T-helper 2 cell treated with Interferon-gamma antibody and Interleukin-4, amounts not matched to agents 100 ng/mL and 5 ng/mL, for 36 hours (primary cell): ENCODE measurements at places on chromosomes 12 and 14. TPM values are rescaled to one million over a fixed set of nuclear protein-coding genes. Genes with fewer than 3 reads are reported as not detected.

The PA2G4 gene
- total RNA-seq: 273 and 291 TPM in 2 replicates

The BHLHE41 gene
- total RNA-seq: not detected in 2 replicates

The MAP3K9 gene
- total RNA-seq: 5.6 and 5.7 TPM in 2 replicates

The KHNYN gene
- 76.6 and 79.3 TPM in 2 replicates for total RNA-seq

The KITLG gene
- 0.16 TPM in 1 of 2 replicates, not detected in the other for total RNA-seq

The RAD9B gene
- total RNA-seq: 0.36 and 0.75 TPM in 2 replicates

The PPFIA2 gene
- total RNA-seq: not detected in 2 replicates

The EIF2B1 gene
- total RNA-seq: 71.9 and 72.1 TPM in 2 replicates

The AKAP5 gene
- 1.5 TPM in 2 replicates for total RNA-seq

The CAPZA3 gene
- not detected in 2 replicates for total RNA-seq

The TDG gene
- total RNA-seq: 43.2 and 45.1 TPM in 2 replicates

The AMIGO2 gene
- total RNA-seq: 5.1 and 5.3 TPM in 2 replicates

The B4GALNT3 gene
- 14.3 and 15.6 TPM in 2 replicates for total RNA-seq

The ING4 gene
- 20.7 and 21.3 TPM in 2 replicates for total RNA-seq

The KRT1 gene
- 8.1 and 9.2 TPM in 2 replicates for total RNA-seq

The ADGRD1 gene
- total RNA-seq: 0.50 and 0.61 TPM in 2 replicates

The MYF5 gene
- not detected in 2 replicates for total RNA-seq

The AKAP3 gene
- total RNA-seq: 0.93 and 1.4 TPM in 2 replicates

The TBX3 gene
- total RNA-seq: not detected in 2 replicates

The OR6C6 gene
- total RNA-seq: not detected in 2 replicates

The KCNJ8 gene
- not detected in 2 replicates for total RNA-seq

The TMEM253 gene
- total RNA-seq: not detected in 2 replicates

The ANKRD33 gene
- not detected in 2 replicates for total RNA-seq

The SGPP1 gene
- 19.2 and 19.3 TPM in 2 replicates for total RNA-seq

The TMEM52B gene
- not detected in 2 replicates for total RNA-seq

The PLEKHA5 gene
- total RNA-seq: 5.3 and 5.9 TPM in 2 replicates

The KLRC3 gene
- not detected in 2 replicates for total RNA-seq

The TDRD9 gene
- 0.05 TPM in 1 of 2 replicates, not detected in the other for total RNA-seq

The LMNTD1 gene
- not detected in 2 replicates for total RNA-seq

The CCDC196 gene
- not detected in 2 replicates for total RNA-seq
